A549 treated with RU486 at 1 μM for 4 hours (cell line): ENCODE measurements at places on chromosomes 16 and 17. TPM values are rescaled to one million over a fixed set of nuclear protein-coding genes. Genes with fewer than 3 reads are reported as not detected.

ADAD2 gene
- not detected in 5 replicates for total RNA-seq

ETV4 gene
- total RNA-seq: 45.4 to 54.0 TPM (median 52.5 TPM) in 5 replicates

ASPA gene
- total RNA-seq: not detected in 5 replicates

KRTAP1-1 gene
- not detected in 5 replicates for total RNA-seq

NPIPB2 gene
- total RNA-seq: 1.7 to 3.2 TPM (median 1.9 TPM) in 5 replicates

SEPTIN1 gene
- 1.2 to 3.0 TPM (median 2.3 TPM) in 5 replicates for total RNA-seq
